ENCODE measurements at places on chromosomes 6 and 20.

DNA sequence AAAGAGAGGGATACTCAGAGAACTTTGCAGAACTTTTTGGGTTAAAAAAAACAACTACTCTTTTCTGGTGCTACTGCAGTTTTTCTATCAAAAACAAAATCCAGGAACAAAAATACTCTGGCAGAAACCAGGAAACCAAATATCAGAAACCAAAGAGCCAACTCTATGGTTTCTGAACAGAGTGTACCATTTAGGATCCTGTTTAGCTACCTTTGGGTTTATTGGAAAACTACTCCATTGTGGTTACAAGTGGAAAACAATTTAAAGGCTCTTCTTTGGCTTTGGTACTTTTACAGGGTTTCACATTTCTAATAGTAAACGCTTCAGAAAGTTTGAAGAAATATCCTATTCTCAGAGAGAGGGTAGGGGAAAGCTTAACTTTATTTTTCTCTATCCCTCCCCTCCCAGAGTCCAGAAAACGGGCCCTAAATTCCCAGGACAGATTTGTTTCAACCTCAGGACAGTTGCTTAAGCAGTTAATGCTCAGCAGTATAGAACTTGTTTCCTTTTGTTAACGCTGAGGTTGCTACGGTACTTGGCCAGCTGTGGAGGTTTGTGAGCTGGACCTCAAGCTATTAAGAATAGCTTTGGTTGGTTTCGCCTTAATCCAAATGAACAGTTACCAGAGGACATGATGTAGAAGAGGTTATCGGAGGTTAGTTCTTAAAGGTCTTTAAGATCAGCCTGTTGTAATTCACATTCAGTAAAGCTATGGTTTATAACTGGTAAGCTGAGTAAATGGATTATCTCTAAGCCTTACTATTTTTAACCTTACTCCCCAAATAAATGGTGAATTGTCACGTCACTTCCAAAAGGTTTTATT, 47.9 kb downstream of the FOXO3 start:
- no peak for DNase-seq

DNA sequence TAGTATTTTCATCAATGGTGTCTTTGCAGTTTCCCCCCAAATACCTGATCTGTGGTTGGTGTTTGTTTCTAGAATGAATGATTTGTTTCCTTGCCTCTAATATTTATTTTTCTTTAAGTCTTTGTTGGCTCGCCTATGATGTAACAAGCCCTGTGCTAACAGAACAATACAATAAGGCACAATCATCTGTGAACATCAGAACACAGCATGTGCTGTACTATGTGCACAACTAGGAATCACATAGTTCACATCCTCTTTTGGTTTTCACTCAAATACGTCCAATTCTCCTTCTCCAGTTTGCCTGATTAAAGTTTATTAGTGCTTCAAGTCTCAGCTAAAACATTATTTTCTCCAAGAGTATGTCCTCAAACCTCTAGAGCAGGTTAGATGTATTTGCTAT, 613.1 kb downstream of the EPHA7 start:
- DNase-seq = no peak

- no peak for DNase-seq
Measured at GRCh38 chr6:138671351-138671750, 102.2 kb upstream of the CCDC28A start.

GRCh38 chr20:51936377-51936776, 134.1 kb upstream of the SALL4 start:
- DNase-seq = no peak

GRCh38 chr6:128350416-128351254, 169.8 kb downstream of the PTPRK start:
- DNase-seq = no peak

DNA sequence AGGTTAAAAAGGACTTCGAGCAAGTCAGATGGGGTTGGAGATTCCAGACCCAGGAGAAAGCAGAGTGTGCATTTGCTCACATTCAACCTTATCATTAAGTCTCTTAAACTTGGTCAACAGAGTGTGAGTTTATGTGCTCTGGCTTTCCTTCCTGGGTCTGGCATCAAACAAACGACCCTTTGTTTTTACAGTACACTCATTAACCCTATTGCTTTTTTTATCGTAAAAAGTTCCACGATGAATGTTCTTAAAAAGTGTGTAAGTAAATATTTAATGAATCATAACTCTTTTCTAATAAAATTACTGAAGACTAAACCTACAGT, 2.5 kb downstream of the FYN start:
- DNase-seq = no peak
